ENCODE measurements at places on chromosomes 2 and 18.

DNA sequence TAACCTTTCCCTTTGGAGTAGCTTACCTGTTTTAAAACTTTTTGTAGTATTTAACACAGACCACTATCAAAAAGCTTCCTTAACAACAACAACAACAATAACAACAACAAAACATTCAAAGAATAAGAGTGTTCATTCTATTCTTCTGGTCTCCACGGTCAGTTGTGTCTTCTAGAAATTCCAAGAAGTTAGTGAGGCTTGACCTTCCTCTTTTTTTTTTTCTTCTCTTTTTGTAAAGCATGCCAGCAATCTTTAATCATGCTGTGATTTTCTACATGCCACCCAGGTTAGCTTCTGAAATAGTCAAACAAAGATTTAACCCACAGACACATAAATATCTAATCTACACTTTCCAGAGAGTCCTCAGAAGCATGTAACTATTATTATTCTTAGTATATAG, 28.4 kb upstream of the KLHL14 start:
- no peak for DNase-seq

- DNase-seq = no peak
These were observed 221.5 kb upstream of the NCKAP5 start for GRCh38 chr2:133789743-133790142.

GRCh38 chr2:134451347-134451630, 197.4 kb downstream of the MGAT5 start:
- no peak for DNase-seq

DNA sequence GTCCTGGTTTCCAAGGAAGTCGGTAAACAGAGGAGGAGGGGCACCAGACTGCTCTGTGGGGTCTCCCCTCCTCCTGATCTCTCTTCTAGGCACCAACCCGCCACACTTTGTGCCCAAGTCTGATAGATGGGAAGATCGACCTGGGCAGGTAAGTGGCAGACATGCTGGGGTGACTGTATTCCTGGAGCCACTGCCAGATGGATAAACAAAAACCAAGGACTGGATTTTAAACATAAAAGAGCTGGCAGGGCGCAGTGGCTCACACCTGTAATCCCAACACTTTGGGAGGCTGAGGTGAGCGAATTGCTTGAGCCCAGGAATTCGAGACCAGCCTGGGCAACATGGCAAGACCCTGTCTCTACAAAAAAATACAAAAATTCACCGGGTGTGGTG, 181.2 kb downstream of the ANAPC1 start:
- DNase-seq = no peak

GRCh38 chr2:100412466-100412865, 5.0 kb downstream of the CHST10 start:
- no peak for DNase-seq

DNA sequence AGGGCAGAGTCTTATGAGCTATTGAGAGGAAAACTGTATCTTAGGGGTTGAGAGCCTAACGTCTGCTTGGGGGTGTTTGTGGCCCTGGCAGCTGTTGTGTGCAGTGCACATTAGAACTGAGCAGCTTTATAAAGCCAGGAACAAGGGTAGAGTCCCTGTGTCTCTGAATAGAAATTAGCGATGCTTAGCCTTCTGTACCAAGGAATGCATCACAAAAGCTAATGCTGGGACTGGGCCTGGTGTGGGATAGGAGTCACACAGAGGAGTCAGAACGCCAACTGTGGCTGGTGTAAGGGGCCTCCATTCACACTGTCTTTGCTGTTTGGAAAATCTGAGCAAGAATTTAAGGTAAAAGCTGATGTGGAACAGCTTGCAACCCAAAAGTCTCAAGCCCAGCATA, 283.2 kb downstream of the SOX11 start:
- DNase-seq = no peak

DNA sequence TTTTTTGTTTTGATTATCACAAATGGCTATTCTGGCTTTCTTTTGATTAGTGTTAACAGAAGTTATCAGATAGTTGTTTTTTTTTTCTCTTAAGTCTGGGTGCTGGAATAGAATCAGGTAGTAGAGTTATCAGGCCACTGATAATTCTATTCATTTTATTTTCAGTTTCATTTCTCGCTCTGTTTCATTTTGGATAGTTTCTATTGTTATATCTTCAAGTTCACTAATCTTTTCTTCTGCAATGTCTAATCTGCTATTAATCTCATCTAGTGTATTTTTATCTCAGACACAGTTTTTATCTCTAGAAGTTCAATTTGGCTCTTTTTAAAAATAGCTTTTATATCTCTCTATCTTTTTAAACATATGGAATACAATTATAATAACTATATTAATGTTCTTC, 241.8 kb upstream of the EPC2 start:
- DNase-seq = no peak

All from GM10248 (cell line).